ENCODE measurements at places on chromosomes 4 and X.

DNA sequence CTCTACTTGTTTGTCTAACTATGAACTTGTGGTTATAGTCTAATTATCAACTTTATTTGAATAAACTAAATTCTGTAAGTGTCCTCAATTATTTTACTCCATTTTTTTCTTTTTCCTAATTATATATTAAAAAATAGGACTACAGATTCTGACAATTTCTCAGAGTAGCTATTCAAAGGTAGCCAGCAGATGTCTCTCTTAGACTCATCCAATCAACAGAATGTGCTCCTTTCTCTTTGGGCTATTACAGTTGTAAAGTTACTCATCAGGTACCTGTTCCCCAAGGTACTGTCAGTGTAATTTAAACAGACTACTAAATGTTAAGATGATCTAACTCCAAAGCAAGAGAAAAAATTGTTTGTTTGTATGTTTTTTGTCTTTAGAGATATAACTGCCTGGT is 248.6 kb downstream of the PCDH18 start:
- no peak for DNase-seq

DNA sequence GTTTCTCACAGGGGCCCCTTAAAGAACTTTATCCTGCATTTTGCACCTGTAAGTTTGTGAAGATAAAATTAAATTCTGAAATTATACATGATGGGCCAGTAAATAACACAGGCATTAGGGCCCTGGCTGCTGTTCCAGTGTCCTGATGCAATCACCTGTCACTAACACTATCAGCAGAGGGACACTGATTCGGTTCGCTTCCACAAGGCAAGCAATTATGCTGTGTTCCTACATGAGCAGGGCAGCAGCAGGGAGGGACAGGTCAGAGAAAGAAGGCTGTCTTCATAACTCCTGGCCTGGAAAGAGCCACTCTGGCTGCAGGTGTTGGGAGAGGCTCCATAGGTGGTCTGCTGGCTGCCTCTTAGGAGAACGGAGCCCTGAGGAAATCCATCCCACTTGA is 487.3 kb downstream of the MID1IP1 start:
- no peak for DNase-seq

DNA sequence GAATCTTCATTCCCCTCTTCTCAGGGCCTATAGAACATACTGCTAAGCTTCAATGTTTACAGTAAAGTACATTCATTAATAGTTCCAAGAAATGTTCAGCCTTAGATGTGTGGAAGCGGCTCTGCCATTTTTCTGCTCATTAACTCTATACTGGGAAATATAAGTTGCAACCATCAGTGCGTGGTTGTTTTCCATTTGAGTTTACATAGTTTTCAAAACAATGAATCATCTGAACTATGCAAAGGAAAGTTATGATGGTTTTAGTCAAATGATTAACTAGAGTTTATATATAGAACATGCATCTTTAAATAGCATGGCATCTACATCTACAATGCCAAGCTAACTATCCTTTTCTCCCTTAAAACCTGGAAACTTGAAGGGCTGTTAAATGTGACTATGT is 29.6 kb downstream of the LEF1 start:
- DNase-seq, result no peak

DNA sequence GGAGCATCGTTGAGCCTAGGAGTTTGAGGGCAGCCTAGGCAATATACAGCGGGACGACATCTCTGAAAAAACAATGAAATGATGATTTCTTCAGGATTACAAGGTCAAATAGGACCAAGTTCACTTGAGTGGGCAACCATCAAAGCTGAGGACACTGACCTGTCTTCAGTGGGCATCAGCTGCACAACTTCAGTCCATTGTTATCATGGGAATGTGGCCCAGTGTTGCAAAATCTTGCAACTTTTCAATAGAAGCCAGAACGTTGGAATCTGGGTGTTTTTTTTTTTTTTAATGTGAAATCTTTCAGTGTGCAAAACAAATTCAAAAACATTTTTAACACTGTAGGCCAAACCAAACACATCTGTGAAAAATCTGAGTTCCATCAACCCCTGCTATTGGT is 155.4 kb upstream of the PLAC1 start:
- DNase-seq, result no peak

DNA sequence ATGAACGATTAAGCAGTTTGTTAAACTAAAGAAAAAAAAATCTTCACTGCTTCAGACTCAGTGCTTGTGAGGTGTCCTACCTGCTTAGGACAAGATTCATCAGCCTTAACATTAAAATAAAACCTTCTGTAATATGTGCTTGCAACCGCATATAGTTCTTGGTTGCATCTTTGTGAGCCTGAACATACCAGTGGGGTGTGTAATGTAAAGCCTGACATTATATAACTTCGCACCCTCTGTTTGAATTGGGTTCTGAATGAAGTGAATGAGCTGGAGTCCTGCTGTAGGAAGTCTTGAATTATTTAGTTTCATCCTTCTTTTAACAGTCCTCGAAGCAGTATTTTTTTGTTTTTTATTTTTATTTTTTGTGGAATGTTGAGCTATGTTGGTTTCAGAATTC is 3.1 kb downstream of the KDM6A start:
- no peak for DNase-seq

- no peak for DNase-seq
Measured at GRCh38 chrX:119617517-119618164, 11.4 kb upstream of the NKRF start.

All from stimulated activated CD4-positive, alpha-beta T cell treated with anti-CD3 and anti-CD28 coated beads, Interleukin-4, amount 100 ng/mL, for 1 hour (primary cell).